Prostate gland (tissue), 2 donors: ENCODE measurements at places on chromosomes 4 and X. TPM values are rescaled to one million over a fixed set of nuclear protein-coding genes. Genes with fewer than 3 reads are reported as not detected.

SSX1 gene
- not detected for total RNA-seq

SRP72 gene
- 41.4 TPM for total RNA-seq

CLTRN gene
- total RNA-seq, result 0.57 TPM

HTR2C gene
- not detected for total RNA-seq

CFAP47 gene
- 0.45 TPM for total RNA-seq

C1GALT1C1 gene
- total RNA-seq, result 33.7 TPM

BMP3 gene
- 0.80 TPM for total RNA-seq

ARMCX2 gene
- total RNA-seq, result 26.4 TPM

MAGEA12 gene
- total RNA-seq, result not detected

PAGE1 gene
- total RNA-seq, result 8.9 TPM
